CD4-positive, alpha-beta T cell treated with Interleukin-15 for 1 hour (primary cell): ENCODE measurements at places on chromosomes 6 and 20.

DNA sequence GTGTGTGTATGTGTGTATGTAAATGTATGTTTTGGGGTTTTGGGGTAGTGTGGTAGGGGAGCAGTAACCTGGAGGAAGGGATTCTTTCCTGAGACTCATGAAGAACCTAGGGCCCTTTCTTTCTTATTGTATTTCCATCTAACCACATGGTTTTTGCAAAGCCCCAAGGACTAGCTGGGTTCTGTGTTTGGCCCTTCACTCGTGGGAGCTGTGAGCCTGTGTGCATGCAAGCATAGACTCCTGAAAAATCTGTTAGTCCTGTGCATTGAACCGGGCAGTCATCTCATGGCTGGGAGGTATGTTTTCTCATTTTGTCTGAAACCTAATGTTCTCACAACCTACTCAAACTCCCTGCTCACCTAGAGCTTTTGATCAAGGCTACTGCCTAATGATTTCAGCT is 219.1 kb downstream of the PHACTR1 start:
- DNase-seq = no peak

GRCh38 chr6:151376440-151376839 is 14.9 kb downstream of the ZBTB2 start:
- no peak for DNase-seq

- DNase-seq = no peak
These were observed 23.9 kb downstream of the GNAS start for GRCh38 chr20:58876437-58876836.

DNA sequence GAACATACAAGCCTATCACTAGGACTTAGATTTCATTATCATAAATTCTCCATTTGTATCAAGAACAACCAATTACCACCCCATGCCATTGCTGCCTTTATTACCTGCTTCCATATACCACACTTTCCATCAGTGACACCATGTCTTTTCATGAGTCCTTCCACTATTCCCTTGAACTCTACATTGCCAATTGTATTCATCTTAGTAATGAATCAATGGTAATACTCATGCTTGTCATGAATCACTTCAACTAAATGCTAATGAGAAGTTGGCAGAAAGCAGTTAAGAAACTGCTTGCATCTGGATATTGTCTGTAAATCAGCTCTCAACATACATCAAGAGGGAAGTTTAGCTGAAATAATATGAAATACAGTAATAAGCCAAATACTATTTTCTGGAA is 61.2 kb upstream of the RNF217 start:
- DNase-seq = no peak

DNA sequence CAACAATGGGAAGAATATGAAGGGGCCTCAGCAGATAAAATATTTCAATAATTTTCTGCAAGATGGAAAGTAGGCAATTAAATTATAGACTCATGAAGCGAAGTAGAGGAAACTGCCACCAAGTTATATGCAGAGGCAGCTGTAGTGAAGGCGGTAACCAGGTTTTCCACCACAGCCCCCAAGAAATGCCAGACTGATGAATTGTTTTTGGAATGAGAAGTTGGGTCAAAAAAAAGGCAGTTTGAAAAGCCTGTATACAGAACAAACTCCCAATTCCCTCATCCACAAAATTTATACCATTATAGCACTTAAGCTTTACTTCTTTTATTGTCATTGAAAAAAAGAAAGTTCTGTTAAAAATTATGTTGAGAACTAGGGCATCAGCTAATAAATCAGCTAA is 45.3 kb downstream of the ELOVL4 start:
- no peak for DNase-seq

GRCh38 chr6:39276379-39276995 is 37.7 kb downstream of the KCNK17 start:
- no peak for DNase-seq

DNA sequence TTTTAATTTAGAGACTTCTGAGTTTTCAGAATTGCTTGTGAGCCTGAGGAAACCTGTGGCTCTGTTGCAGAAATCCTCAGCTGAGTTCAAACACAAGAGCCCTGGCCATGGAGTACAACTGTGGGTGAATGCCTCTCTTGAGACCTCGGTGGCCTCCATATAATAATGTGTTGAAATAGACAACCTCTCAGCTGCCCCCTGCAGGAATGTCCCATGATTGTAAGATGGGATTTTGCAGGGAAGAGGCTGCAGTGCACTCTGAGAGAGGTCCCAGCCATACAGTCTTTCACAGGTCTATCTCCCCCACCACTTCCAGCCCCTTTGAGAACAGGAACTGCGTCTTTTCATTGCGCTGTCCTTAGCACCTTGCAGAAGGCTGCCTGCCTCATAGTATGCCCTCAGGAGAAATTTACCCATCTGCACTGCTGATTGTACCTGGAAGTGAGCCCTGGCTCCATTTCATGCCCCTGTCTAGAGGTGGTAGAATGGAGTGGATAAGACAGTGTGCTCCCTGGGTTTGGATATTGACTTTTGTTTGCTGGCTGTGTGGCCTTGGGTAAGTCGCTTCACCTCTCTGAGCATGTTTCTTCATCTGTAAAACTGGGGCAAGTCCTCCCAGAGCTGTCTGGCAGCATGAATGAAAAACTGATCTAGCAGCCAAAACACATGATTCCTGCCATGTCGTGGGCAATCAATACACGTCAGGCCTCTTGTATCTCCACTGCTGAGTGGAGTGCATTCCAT is 16.8 kb upstream of the CDH22 start:
- no peak for DNase-seq

DNA sequence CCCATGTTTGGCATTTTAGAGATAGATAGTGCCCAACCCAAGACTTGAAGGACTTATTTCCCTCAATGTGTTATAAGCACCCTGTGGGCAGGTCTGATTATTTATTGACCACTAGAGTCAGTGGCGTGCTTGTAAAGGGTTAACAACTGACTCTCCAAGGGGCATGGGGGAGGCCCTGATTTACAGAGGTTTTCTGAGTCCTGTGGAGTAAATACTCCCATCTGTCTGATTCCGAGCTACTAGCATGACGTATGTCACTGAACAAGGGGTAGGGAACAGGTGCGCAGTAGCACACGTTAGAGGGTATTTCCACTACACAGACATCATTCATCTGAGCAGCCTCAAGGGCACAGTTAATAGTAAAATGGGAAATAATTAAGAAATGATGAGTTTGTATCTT is 17.4 kb upstream of the TRAM2 start:
- no peak for DNase-seq

GRCh38 chr6:135438907-135439535 is 58.5 kb downstream of the AHI1 start:
- no peak for DNase-seq
